ENCODE measurements at places on chromosomes 3 and 15. TPM values are rescaled to one million over a fixed set of nuclear protein-coding genes. Genes with fewer than 3 reads are reported as not detected.

Gene CLEC3B
- 12.1 TPM for total RNA-seq

Gene ACSBG1
- under 0.01 TPM for total RNA-seq

Gene COL6A6
- total RNA-seq = 1.6 TPM

Gene MAP2K5
- 9.3 TPM for total RNA-seq

Gene ZNF662
- 2.8 TPM for total RNA-seq

Gene WDR82
- 66.3 TPM for total RNA-seq

Gene C2CD4A
- total RNA-seq = not detected

Gene NPRL2
- total RNA-seq = 26.5 TPM

Gene ALG1L2
- 0.33 TPM for total RNA-seq

Gene SNX22
- total RNA-seq = 0.50 TPM

Gene LACTB
- total RNA-seq = 27.3 TPM

Gene TEX55
- not detected for total RNA-seq

Gene LRRC31
- total RNA-seq = not detected

Gene ACAN
- under 0.01 TPM for total RNA-seq

Gene FBXO40
- total RNA-seq = not detected

Gene PIK3R4
- total RNA-seq = 40.5 TPM

Gene ESYT3
- not detected for total RNA-seq

Gene MED12L
- 0.44 TPM for total RNA-seq

Gene INSYN1
- total RNA-seq = 0.73 TPM

Gene GOLGA8T
- not detected for total RNA-seq

Gene LCTL
- 2.6 TPM for total RNA-seq

Gene CDHR4
- not detected for total RNA-seq

Gene ACTC1
- total RNA-seq = not detected

Gene LTK
- 0.58 TPM for total RNA-seq

Gene EIF4A2
- 813 TPM for total RNA-seq

Gene C3orf22
- total RNA-seq = not detected

Gene CPN2
- total RNA-seq = not detected

Gene SERPINI2
- total RNA-seq = not detected

Gene SLC38A3
- total RNA-seq = not detected

Gene ITIH4
- total RNA-seq = 3.3 TPM

Gene NANOGP8
- total RNA-seq = 0.15 TPM

Gene ZNF501
- 7.6 TPM for total RNA-seq

Gene STX19
- total RNA-seq = not detected

Gene PPP1R14D
- total RNA-seq = not detected

Gene TMC3
- total RNA-seq = not detected

Gene LRRN1
- total RNA-seq = under 0.01 TPM

Gene CCDC9B
- 39.2 TPM for total RNA-seq

Gene GANC
- 31.0 TPM for total RNA-seq

Gene ERC2
- total RNA-seq = 0.44 TPM

Gene PIF1
- 5.0 TPM for total RNA-seq

Gene POLQ
- 0.99 TPM for total RNA-seq

Gene CFAP91
- 0.44 TPM for total RNA-seq

Gene C3orf70
- 0.87 TPM for total RNA-seq

Gene RTP3
- total RNA-seq = not detected

Gene CFAP100
- total RNA-seq = not detected

Gene LSM3
- 4.6 TPM for total RNA-seq

Gene SEMA3F
- 7.6 TPM for total RNA-seq

Gene NKTR
- total RNA-seq = 37.5 TPM

Gene RBM5
- total RNA-seq = 126 TPM

Gene CELF6
- 0.15 TPM for total RNA-seq

Gene GOLGA6L7
- total RNA-seq = not detected

Gene C3orf62
- 1.3 TPM for total RNA-seq

Gene AP3B2
- 0.15 TPM for total RNA-seq

Gene HERC2
- 57.7 TPM for total RNA-seq

Gene GOLGA6C
- 0.15 TPM for total RNA-seq

Gene PCLAF
- 66.8 TPM for total RNA-seq
